ENCODE measurements at places on chromosomes 12 and 14.

DNA sequence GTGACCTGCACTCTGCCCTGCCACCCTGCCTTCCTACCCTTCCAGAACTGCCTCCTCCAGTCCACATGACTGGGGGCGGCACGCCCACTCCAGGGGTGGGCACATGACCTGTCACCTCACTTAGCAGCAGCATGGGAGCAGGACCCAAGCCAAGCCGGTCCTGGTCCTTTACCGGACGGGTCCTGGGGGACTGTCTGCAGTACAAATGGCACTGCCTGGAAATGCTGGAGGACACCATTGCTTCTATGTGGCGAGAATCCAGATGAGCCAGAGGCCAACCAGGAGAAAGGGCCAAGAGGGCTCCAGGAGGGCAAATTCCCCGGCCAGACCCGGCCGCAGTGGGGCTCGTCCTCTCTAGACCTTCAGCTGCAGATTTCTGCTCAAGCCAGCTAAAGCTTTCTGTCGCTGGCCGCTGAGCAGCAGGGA is 33.1 kb downstream of the ITPK1 start:
- no peak for DNase-seq

GRCh38 chr12:24888813-24889212 is 60.1 kb downstream of the BCAT1 start:
- no peak for DNase-seq

DNA sequence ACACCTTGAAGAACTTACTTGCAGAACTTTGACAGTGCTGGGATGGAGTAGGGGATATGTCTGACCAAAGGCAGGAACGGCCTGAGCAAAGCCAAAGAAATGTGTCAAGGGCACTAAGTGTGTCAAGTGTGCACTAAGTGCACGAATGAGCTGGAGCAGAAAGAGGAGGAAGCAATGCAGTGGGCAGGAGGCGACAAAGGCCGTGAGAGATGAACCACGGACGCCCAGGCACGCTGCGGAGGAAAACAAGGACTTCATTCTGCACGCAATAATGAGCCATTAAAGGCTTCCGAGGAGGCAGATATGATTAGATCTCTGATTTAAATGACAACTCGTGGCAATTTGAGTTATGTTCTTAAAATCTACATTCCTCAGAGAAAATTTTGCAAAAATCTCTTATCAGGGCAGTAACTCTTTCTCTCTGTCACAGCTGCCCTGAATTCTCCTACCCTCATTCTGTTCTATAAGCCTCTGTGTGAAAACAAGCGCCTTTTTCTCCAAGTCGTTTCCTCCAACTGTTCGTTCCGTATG is 25.3 kb downstream of the GRIN2B start:
- no peak for DNase-seq

GRCh38 chr12:26379777-26380467 is 184.5 kb downstream of the SSPN start:
- no peak for DNase-seq

DNA sequence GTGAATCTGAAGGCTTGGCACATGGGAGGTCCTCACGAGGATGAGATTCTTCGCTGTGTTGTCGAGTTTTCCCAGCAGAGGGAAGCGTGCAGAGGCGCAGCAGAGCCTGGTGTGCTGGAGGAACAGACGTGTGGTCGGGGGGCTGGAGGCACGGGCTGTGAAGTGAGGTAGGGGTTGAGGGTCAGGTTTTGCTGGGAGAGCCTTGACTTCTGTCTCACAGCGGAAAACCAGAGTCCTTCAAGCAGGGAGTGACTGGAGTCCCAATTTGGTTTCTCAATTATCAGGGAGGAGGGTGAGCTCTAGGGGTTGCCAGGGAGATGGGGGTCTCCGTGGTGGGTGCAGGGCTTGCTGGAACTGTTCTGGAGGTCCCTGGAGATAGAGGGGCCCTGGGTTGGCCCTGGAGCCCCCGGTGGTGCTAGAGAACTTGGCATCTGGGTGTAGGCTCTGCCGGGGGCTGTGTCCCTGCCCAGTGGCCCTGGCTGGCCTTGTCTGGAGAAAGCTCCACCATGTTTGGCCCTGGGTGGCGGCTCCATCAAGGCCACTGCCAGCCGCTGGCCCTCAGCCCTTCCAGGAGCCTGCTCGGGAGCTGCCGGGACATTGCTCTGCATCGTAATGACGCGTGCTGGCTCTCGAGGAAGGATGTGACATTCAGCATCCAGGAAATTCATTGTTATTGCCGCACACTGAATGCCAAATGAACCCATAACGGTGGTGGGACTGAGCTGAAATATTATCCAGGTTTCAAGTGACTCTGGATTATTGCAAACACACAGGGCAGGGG is 215.7 kb downstream of the KIF26A start:
- no peak for DNase-seq

DNA sequence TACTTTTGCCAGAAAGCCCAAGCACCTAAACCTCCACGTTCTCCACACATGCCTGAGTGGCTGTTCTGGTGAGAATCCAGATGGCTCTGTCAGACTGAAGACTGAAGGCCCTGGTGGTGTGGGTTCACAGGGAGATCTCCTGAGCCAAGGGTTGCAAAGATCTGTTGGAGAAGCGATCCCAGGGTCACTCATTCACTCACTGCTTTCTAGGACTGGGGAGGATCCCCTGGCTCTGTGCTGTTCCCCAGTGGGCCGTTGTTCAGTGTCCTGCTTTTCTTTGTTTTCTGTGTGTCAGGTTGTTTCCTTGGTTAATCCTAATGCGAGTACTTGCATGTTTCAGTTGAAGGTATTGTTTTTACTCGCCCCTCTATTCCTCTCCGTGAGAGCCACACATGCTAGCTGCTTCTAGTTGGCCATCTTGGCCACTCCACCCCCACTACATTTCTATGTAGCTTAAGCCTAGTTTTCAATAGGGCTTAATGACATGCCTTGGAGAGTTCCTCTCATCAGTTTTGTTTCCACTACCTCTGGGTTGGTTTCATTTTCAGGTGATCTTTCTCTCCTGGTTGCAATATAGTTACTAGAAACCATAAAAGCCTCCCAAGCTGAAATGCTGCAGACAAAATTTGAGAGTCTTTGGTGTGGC is 144.5 kb upstream of the SLC38A2 start:
- no peak for DNase-seq
